ENCODE measurements at places on chromosomes 5 and 9. TPM values are rescaled to one million over a fixed set of nuclear protein-coding genes. Genes with fewer than 3 reads are reported as not detected.
A peak's percentile ranks its signal among the peaks of the same experiment; 100 is the strongest.

- peak overlapping the region; percentile 86 for H3K4me3 ChIP-seq
- H3K36me3 ChIP-seq = peaks cover 74% of the 10 kb centered on the region
- peaks cover 58% of the 10 kb centered on the region for H3K4me1 ChIP-seq
- no peaks in the 10 kb centered on the region for H3K27me3 ChIP-seq
These were observed 29.9 kb downstream of the CD180 start for GRCh38 chr5:67166460-67167285.

GRCh38 chr5:9787861-9788600 lies 157.9 kb upstream of the TAS2R1 start:
- no peak overlapping the region for H3K27ac ChIP-seq
- no peaks in the 10 kb centered on the region for H3K36me3 ChIP-seq
- H3K27me3 ChIP-seq = no peaks in the 10 kb centered on the region
- no peaks in the 10 kb centered on the region for H3K4me1 ChIP-seq
- DNase-seq = no peak

ANXA1 gene
- total RNA-seq = 204 TPM

MARCHF3 gene
- 0.70 TPM for total RNA-seq

DNA sequence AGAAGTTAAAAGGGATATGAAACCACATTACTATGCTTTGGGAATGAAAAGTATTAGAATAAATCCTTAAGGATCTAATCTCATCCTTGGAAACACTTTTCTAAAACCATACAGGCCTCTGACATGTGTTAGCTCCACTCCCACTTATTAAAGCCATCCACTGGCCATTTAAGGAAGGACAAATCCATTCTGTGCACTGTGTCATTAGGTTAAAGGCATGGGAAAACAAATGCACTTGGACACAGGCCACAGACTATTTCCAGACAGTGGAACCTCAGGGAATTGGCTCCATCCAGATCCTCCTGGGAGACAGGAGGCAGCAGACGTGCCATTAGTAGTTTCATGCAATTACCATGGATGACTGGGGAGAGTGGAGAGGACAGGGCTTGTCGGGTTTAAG lies 454.9 kb downstream of the ENC1 start:
- H3K4me3 ChIP-seq = no peak overlapping the region
- peaks cover 8% of the 10 kb centered on the region for H3K27me3 ChIP-seq
- H3K4me1 ChIP-seq = peaks cover 3% of the 10 kb centered on the region
- no peak for DNase-seq

DNA sequence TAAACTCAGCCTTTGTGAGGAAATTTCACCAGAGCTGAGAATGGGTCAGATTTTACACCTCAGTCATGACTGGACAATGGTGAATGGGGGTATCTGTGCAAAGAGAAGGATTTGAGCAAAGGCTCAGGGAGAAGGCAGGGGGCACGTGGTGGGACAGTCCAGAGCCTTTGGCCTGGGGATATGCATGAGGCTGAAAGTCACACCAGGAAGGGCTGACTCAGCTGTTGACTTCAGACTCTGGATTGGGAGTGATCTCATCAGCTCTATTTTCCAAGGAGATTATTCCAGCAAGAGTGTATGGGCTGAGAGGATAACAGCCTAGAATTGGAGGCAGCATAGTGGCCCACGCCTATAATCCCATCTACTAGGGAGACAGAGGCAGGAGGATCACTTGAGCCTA lies 53.6 kb downstream of the SAXO1 start:
- H3K36me3 ChIP-seq = no peaks in the 10 kb centered on the region
- peaks cover 9% of the 10 kb centered on the region for H3K27me3 ChIP-seq
- H3K27ac ChIP-seq = no peak overlapping the region
- no peak overlapping the region for H3K4me3 ChIP-seq
- no peak for DNase-seq
- H3K4me1 ChIP-seq = no peaks in the 10 kb centered on the region

DNA sequence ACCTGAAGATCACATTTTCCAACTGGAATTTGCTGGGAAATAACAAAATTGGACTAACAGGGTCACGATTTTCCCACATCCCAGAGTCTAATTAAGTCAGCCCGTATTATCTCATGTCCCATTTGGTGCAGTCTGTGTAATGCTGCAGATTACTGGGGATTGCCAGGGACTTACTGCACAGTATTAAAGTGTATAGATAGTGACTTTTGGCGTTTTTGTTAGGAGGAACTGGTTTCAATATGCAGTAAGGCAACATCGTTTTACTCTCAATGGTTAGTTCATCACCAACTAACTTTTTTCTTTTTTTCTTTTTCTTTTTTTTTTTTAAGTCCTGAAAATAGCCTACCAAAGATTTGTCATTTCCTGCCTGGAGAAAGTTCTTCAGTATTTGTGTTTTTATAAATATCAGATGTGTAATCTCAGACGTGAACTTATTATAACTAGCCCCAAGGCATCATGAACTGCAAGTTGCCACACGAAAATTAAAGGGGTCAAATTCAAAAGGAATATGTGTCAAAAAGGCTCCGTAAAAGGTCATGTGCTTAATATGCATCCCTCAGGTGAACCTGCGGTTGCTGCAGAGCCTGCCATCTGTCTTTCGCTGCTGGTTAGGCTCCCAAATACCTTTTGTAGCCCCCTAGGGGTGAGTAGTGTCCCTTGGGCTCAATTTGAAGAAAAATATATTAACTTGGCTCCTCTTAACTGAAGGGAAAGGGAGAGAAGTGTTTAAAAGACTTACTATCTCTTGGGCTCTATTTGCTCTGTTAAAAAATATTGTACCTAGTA lies 176.7 kb upstream of the ADAMTSL1 start:
- H3K4me1 ChIP-seq = no peaks in the 10 kb centered on the region

DNA sequence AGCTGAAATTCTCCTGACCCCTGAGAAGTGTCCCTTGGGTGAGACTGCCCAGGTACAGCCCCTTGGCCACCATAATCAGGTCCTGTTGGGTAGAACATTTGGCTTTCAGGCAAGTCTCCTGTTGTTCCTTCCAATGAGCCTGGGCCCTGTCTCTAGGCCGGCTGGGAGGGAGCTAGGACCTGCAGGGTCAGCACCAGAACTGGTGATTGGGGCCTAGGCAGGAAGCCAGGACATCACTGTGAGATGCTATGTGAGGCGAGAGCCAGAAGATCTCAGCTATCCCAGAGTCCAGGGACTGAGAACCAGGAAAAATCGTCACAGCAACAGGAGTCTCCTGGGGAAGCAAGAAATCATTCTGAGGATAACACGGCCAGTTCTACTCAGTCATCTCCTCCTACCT lies 51.5 kb downstream of the PCDH1 start:
- DNase-seq = no peak
- no peaks in the 10 kb centered on the region for H3K36me3 ChIP-seq
- peaks cover 10% of the 10 kb centered on the region for H3K4me1 ChIP-seq
- no peak overlapping the region for H3K27ac ChIP-seq

CSF1R gene
- total RNA-seq = not detected

GRCh38 chr9:1207686-1208085 lies 157.5 kb downstream of the DMRT2 start:
- no peak overlapping the region for H3K4me3 ChIP-seq
- no peaks in the 10 kb centered on the region for H3K36me3 ChIP-seq
- no peak overlapping the region for H3K27ac ChIP-seq
- no peaks in the 10 kb centered on the region for H3K27me3 ChIP-seq
- no peak for DNase-seq
- no peaks in the 10 kb centered on the region for H3K4me1 ChIP-seq
